NCI-H1417 (cell line): ENCODE measurements at places on chromosomes 2 and 18.

DNA sequence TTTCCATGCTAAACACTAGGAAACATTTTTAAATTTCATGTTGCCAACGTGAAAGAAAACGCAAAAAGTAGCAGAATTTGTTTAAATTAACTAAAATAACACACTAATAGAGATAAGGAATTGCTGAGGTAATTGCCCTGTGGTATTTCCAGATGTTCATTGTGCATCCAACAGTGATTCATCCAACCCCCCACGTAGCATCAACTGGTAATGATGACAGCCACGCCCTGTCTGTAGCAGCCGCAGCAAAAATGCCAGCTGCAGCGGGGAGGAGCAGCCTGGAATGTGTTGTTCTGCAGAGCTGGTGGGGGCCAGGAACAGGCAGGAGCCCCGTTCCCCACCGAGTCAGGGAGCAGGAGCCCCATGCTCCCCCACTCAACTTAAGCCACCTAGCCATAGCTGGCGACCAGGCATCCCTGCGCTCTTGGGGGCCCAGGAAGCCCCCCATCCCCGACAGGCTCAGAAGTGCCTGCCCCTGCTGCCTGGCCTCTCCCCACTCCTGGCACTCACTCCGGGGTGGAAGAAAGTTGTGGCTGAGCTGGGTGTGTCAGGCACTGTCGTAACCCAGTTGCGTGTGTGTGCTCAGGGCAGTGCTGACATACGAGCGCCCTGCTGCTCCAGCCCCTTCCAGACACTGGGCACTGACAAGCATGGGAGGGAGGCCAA, 695.1 kb upstream of the ACVR2A start:
- no peak for DNase-seq

GRCh38 chr2:137659616-137660015, 304.7 kb upstream of the HNMT start:
- peak; percentile 63 for DNase-seq

GRCh38 chr2:197972061-197972460, 167.7 kb downstream of the PLCL1 start:
- no peak for DNase-seq

GRCh38 chr2:170218931-170219330, 41.0 kb downstream of the MYO3B start:
- DNase-seq, result no peak

DNA sequence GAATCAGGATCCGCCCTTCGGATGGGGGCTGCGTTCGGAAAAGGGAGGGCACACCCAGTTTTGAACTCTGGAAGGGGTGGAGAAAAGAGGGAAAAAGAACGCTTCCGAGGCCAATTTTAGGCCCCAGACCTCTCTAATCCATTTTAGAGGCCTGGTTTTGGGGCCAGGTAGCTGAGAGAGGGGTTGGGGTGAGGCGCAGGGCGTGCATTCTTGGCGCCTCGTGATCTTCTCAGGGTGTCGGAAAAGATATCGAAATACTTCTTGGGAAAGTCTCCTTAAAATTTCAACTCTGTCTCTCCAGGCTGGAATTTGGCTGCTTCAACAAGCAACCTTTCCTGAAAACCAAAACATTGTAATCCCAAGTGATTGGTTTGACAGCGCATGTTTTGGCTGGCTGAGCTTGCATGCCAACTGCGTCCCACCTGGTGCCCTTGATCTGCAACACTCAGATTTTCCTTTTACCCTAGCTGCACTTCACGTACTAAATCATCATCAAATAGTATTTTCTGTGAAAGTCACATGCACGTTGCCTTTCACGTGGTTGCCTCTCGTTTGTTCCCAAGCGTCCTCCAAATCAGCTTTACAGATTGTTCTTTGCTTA, 864 bp upstream of the XPO1 start:
- peak; percentile 70 for DNase-seq

- DNase-seq, result no peak
These were observed 80.6 kb downstream of the THADA start for GRCh38 chr2:43515248-43515647.

DNA sequence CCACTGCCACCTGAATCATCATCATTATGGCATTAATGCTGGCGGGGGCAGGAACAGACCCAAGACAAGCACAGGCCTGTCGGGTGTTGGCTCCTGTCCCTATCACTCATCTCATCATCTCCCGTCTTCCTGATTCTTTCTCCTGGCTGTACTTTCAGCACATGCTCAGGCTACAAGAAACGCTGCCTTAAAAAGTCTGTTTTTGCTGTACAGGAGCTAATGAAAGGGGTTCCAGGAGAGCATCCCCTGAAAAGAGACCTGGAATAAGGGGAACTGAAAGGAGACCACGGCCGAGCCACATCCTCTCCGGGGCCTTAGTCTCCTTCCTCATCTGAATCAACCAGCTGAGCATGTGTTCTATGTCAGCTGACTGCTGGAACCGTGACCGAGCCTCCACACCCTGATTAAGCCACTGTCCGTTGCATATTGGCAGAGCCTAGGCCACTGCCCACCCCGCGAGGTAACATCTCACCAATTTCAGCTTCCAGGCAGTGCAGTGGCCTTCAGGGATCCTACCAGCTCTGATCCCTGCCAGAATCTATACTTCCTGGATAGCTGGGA, 62.6 kb downstream of the DNMT3A start:
- DNase-seq, result no peak

DNA sequence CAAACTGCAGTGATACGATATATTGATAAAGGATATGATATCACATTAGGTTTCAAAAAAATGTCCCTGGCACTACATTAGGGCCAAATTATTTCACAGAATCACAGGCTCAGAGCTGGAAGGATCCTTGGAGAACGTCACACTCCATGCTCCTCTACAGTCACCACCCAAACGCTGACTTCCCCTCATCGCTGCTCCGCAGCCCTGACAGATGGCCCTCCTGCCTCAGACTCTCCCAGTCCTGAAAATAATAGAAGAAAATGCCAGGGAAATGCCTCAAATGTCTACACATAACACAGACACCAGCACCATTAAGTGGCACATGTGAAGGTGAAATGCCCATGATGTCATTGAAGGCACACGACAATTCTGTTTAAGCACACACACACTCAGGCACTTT, 72.0 kb downstream of the ZNF521 start:
- DNase-seq, result no peak

DNA sequence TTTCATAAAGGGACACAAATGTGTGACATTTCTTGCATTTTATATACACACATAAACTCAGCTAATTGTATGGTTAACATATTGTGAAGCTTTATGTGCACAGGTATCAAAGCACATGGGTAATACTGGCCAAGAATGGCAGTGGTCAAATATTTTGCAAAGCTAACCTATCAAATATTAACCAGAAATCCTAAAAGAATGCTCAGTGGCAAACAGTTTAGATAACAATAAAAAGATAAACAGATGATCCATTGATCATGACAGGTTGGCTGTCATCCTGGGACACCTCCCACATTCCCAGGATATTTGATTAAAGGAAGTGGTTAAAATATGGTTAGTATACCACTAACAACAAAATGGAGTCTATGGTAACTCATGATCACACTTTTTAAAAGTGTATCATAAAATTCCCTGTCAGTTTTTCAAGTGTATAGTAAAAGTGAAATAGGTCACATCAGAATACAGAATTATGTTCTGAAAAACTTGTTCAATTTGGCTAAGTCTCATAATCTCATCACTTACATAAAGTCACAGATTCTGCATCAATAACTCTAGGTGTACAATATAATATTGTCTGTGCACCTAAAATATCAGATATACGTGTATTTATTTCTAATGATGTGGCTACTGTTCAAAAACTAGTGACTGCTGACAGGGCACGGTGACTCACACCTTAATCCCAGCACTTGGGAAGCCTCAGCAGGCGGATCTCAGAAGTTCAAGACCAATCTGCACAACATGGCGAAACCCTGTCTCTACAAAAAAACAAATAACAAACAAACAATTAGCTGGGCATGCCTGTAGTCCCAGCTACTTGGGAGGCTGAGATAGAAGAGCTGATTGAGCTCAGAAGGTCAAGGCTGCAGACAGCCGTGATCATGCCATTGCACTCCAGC, 48.9 kb downstream of the CDH2 start:
- no peak for DNase-seq

DNA sequence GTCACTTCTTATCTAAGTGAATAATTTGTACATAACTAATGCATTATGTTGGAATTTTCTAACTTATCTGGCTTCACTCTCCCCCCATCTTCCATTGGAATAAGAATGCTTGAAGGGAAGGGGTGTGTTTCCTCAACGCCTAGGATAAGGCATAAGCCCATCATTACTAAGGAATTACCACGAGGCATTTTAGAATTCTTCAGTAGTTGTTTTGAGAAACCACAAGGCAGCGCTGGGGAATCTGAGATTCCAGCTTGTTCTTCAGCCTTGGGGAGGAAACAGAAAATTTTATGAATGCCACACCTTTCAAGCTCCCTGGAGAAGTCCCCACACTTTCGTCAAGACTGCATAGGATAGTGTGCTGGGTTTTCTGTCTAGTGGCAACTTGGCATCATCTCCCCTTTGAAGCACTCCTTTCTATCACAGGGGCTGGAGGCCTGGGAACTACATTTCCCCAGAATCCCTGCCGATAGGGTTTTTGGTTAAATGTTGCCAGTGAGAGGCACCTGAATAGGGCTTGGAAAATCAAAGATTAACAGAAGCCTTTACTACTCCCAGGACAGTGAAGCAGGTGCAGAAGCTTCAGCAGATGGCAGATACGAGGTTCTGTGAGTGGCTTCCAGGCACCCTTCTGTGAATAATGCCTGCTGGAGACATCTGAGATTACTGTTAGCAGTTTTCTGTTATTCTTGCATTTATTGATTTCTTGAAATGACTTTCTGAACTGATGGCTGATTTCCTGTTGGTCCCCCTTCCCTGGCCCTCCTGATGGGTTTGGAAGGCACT, 192.7 kb upstream of the REV1 start:
- no peak for DNase-seq

DNA sequence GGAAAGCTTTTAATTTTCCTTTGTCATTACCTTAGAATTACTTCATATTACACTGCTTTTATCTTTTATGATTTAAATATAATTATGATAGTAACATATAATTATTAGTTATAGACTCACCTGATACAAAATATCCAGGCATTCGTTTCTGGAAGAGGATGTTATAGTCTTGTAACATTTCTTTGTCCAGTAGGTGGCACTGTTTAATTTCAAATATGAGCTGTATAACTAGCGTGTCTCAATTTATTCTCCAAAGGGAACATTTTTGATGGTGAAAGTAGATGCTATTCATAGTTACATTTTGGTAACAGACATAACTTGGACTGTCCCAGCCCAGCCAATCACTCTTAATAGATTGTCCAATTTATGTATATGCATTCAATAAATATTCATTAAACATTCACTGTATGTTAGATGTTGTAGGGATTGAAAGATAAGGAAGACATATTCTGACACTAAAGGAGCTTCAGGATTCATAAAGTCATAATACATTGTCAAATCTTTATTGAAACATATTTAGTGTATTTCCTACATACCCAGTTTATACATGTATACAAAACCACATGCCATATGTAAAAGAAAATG, 19.2 kb downstream of the DAW1 start:
- DNase-seq, result peak; percentile 55

DNA sequence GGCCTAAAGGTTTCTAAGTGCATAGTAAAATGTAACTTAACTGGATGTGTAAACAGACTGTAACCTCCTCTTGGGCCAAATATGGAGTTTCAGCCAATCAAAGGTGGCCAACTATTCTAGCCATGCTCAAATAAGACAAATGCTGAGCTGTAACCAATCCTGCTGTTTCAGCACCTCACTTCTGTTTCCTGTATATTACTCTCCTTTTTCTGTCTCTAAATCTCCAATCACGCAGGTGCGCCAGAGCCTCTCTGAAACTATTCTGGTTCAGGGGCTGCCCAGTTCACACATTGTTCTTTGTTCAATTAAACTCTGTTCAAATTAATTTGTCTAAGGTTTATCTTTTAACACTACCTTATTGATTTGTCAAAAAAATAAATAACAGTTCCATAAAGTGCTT, 532.7 kb upstream of the DCC start:
- DNase-seq, result no peak

DNA sequence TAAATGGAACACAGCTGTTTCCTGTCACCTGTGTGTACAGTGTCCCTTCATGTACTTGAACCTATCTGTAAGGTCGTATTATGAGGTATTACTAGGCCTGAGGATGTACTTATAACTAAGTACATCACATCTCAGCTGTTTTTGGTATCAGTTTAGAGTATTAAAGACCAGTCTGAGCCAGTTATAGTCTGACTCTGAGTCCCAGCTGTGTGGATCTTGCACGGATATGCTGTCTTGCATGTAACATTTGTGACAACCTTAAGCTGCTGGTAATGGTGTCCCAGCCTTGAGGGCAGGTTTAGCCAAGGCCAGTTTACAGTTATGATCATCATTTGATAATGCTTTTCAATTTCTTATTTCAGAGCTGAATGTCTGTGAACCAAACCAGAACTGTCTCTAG, 496.3 kb downstream of the SLC4A3 start:
- no peak for DNase-seq
